ENCODE measurements at places on chromosomes 16 and 17.

DNA sequence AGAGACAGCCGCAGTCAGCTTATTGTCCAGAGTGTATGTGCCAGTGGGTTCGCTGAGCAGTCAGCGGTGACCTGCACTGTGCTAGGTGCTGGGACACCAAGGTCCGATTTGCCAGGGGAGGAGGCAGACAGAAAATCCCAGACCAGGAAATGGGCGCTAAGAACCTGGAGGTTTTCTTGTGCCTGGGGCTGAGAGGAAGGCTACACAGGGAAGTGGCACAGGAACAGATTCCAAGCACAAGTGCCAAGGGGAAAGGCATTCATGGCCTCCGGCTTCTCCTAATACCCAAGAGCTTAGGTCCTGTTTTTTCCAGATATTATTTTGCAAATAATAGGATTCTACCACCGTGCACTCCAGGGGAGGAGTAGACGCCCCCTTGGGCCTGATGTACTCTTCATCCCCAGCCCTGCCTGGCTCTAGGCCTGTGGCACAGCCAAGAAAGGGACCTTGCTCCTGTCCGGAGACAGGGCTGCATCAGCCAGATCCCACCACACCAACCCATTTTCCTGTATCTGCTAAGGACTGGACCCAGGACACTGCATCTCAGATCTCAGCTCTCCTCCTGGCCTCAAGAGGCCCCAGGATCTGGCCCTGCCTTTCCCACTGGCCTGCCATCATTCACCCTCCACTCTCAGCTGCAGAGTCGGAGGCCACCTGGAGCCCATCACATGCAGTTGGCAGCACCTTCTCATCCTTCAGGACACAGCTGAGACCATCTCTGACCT, 187.2 kb downstream of the NTN1 start:
- no peak for DNase-seq

GRCh38 chr17:61017317-61018006, 339.8 kb downstream of the BCAS3 start:
- DNase-seq, result no peak

- no peak for DNase-seq
These were observed 36.2 kb upstream of the CRHR1 start for GRCh38 chr17:45747911-45748310.

GRCh38 chr17:1060991-1061390, 64.1 kb downstream of the TIMM22 start:
- DNase-seq, result no peak

GRCh38 chr16:9170470-9170869, 79.0 kb downstream of the HAPSTR1 start:
- DNase-seq, result no peak

GRCh38 chr16:64864232-64864809, 257.5 kb downstream of the CDH11 start:
- DNase-seq, result no peak

GRCh38 chr16:72689851-72690250, 358.1 kb downstream of the ZFHX3 start:
- DNase-seq, result no peak

DNA sequence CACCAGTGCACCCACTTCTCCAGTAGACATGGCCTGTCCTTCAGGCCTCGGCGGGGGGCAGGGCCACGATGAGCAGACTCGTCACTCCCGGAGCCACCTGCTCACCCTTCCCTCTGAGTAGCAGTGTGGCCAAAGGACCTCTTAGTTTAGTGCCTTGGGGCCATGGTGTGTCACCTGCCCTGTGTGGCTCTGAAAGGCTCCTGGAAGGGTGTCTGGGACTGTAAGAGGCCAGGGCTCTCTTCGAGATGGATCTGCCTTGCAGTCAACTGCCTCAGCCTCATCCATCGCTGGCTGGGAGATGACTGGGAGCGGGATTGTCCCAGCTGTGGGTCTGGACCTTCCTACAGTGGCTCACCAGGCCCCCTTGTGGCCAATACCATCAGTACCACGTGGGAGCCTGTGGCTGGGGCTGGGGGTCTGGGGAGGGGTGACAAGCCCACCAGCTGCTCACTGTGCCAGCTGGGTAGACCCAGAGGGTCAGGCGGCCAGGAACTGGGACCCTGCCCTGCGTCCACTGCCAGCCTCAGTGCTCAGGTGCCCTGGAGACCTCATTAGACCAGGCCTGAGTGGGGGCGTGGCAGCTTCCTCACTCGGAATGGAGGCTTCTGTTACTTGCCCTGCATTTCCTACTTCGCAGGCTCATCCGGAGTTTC, 133.4 kb downstream of the OR1D5 start:
- DNase-seq, result no peak

GRCh38 chr16:72066747-72067146, 3.7 kb downstream of the HPR start:
- DNase-seq, result no peak

- no peak for DNase-seq
These were observed 161.2 kb downstream of the MRTFB start for GRCh38 chr16:14232106-14232864.

DNA sequence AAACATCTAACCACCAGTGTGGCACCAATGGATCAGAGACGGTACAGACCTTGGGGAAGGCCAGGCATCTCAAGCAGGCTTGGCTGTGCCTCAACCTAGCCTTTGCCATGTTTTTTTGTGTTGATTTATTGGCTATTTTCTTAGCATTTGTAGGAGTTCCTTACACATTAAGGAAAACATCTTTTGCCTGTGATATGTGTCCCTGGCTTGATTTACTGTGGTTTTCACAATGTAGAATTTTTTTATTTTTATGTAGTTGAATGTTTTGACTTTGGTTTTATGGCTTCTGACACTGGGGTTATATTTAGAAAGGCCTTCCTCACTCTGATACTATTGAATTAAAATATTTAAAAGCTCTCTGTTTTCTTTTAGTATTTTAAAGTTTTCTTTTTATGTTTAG, 132.6 kb downstream of the ZNF423 start:
- no peak for DNase-seq

DNA sequence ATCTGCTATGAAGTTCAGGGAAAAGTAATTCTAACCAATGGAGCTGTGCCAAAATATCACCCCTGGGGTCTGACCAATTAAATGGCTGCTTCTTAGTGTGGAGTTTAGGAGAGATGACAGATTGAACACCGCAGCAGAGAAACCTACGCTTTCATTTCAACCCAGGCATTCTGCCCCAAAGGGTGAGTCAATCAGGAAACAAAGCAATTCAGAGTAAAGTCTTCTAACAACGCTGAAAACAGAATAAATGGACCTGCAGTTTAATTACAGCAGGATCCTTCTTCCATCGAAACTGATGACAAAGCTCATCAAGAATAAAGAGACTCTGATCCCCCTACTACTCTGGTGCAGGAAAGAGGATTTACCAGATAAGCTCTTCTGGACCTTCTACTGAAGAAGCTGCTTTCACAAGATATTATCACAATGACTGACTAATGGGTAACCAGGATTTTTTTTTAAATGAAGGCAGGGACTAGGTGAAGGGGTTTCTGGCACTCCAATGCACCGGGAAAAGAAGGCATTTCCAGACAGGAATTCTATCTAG, 16.7 kb downstream of the RFFL start:
- DNase-seq, result no peak

- DNase-seq, result no peak
These were observed 32.8 kb downstream of the TMEM238L start for GRCh38 chr17:10771148-10771547.

- no peak for DNase-seq
These were observed 3.4 kb downstream of the MNT start for GRCh38 chr17:2397247-2398171.

GRCh38 chr17:80312621-80313135, 52.0 kb downstream of the RNF213 start:
- DNase-seq, result no peak

- no peak for DNase-seq
These were observed 20.1 kb upstream of the IRF8 start for GRCh38 chr16:85878875-85879274.

DNA sequence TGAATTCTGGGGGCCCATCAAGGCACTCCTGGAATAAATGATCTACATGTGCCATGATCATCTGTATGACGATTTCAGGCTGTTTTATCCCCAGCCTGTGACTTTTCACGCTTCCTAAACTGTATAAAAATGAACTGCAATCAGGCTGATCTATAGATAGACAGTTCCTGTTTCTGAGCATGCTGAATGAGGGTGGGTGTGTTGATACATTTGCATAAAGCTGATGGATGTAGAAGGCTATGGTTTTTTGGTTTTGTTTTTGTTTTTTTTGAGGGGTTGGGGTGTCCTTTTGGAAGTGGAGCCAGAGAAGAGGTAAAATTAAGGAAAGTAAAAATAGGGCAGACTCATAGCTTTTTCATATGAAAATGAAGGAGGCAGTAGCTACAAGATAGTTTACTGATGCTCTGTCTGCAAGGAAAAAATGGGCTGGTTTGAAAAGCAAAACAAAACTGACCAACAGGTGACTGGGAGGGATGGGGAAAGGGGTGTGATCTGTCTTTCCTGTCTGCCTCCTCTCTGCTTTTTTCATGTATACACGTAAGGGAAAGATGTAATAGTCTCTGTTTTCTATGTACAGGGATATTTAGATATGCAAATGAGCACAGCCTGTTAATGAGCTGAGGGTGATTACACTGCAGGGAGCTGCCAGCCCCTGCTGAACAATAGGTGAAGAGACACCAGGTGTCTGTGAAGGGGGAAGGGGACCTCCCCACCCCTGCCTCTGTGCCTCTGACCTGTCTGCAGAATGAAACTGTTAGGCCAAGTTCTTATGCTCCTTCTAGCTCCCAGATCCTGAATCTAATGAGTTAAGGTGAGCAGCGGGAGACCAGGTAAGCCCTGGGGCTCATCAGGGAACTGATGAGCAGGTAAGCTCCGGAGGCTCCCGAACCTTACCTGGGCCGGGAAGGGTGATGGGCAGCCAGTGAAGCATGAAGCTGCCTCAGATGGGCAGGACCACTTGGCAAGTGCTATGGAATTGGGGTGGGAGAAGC, 46.6 kb upstream of the LYRM9 start:
- no peak for DNase-seq

DNA sequence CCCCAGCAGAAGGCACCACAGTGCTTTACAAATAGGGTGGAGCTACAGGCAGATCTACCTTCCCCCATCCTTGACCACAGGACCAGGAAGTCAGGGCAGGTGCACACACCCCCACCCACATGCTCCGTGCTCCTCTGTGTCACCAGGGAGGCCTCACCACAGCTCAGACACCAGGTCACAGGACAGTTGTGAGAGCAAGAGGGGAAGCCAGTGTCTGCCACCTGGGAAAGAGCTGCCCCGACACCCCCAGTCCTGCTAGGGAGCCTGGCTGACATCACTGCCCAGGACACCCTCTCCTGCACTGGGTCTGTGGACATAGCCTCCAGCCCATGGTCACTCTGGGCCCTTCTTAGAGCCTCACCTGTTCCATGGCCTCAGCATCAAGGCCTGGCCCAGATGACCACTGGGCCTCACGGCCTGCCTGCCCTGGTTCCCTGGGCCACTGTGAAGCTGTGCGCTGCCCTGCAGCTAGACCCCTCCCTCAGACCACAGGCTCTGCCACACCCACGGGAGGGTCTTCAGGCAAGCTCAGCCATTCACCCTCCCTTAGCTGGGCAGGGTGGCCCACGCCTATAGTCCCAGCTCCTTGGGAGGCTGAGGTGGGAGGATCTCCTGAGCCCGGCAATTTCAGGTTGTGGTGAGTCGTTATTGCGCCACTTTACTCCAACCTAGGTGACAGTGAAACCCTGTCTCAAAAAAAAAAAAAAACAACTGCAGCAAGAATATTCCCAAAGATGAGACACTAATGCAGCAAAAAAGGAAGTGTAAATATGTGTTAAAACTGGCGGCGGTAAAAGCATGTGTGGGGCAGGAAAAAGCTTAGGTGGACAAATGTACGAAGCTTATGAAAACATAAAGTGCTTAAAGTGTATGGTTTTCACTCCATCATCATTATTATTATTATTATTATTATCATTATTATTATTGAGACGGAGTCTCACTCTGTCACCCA, 14.2 kb downstream of the POLR3K start:
- no peak for DNase-seq

DNA sequence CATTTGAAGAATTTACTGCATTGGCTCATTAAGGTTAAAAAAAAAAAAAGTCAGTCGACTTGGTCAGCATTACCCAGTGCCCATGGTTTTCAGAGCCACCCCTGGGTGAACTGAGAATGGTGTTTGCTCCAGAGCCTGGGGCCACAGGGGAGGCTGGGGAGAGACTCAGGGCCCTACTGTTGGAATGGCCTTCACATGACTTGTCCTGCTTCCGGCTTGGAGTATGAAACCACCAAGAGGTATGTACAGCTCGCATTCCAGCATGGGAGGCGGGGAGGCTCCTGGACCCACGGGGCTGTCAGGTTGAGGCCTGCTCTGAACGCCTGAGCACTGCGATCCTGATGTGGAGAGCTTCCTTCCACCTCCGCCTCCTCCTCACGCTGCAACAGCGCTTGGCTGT, 36.8 kb downstream of the MSI2 start:
- DNase-seq, result no peak

GRCh38 chr17:54948380-54948779, 20.1 kb downstream of the COX11 start:
- no peak for DNase-seq

DNA sequence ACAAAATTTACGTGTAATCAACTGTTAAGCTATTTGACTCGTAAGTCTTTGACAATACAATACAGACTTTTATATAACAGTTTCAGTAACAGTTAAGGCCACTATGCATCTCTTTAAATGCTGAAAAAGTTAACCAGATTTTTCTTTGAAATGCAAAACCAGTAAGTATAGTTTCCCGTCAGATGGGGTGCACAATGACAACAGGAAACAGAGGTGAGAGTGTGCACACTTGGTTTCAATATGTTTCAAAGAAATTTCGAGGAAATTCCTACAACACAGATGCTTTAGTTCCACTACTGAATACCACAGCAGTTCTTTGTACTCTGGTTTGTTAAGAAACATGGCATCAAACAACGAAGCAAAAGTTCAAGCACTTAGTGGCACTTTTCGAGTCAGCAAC, 48.4 kb downstream of the RNF157 start:
- no peak for DNase-seq

DNA sequence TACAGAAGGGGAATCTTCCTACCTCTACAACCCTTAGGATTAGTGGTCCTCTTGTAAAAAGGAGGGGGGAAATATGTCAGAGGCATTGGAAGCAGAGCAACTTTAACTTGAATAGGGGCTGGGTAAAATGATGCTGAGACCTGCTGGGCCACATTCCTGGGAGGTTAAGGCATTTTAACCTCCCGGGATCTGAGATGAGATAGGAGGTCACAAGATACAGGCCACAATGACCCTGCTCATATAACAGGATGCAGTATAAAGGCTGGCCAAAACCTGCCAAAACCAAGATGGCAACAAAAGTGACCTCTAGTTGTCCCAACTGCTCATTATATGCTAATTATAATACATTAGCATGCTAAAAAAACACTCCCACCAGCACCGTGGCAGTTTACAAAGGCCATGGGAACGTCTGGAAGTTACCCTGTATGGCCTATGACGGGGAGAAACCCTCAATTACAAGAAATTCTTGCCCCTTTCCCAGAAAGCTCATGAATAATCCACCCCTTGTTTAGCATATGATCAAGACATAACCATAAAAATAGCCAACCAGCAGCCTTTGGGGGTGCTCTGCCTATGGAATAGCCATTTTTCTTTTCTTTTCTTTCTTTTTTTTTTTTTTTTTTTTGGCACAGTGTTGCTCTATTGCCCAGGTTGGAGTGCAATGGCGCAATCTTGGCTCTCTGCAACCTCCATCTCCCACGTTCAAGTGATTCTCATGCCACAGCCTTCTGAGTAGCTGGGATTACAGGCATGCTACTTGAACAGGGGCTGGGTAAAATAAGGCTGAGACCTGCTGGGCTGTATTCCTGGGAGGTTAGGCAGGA, 6.2 kb upstream of the C1QTNF1 start:
- no peak for DNase-seq
